ENCODE measurements at places on chromosomes 6 and 20.

DNA sequence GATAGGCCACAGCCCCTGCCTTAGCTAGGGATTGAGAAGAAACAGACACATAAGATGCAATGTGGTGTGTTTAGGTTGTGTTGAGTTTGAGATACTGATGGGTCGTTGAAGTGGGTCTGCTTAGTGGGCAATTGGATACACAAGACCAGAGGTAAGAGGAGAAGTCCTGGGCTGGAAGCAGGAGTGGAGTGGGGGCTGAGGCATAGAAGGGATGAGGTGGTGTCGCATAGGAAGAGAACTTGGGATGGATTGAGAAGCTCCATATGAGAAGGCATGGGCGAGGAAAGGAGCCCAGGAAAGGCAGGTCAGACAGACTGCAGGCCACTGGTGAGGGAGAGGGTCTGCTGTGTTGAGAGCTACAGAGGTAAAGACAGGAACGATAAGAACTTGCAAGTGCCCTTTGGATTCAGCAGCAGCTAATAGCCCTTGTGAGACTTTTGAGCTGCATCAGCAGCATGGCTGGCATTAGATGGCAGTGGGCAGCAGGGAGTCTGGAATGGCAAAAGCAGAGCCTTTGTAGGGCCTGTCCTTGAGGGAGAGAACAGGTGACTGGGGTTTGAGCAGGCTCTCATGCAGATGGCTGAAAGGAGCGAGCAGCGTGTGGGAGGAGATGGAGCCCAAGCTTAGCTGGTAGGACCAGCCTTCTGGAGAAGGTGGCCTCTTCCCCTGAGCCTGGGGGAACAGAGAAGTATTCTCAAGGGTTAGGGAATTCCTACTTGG lies 33.2 kb downstream of the PLCG1 start:
- no peak for DNase-seq

DNA sequence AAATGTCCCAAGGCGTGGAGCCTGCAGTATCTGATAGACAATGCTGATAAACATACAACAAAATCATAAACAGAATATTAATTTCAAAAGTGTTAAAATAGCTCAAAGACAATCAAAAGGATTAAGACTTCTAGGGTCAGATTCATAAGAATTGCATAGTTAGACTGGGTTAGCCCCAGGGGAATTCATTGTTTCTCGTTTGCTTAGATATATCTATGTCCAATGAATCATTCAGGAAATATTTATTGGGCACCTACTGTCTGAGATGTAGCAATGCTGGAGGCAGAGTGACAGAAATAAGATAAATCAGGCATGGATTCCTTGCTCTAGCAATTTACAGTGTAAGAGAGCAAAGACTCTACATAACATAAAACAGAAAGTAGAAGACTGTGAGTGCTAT lies 124.4 kb upstream of the PRL start:
- DNase-seq, result no peak

- DNase-seq, result no peak
Measured at GRCh38 chr20:33636776-33637175, 25.4 kb upstream of the C20orf144 start.

DNA sequence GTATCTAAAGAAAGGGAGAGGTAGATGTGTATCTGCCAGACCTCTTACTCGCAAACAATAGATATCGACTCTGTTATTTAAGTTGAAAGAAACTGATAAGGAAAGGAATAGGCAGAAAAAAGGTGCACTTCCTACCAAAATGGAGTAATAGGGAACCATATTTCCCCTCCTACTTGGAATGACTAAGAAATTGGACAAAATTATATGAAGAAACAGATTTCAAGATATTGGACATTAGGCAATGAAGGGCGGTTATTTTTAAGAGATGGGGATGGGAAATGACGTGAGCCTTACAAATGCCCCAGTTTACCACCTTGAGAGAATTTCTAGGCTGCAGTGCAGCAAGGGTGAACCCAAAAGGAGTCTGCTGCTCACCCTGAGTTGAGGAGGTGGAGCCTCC lies 108.9 kb downstream of the ADTRP start:
- no peak for DNase-seq

GRCh38 chr6:72401865-72402264 lies 220.0 kb upstream of the KCNQ5 start:
- no peak for DNase-seq

GRCh38 chr6:39561536-39562266 lies 163.5 kb downstream of the KIF6 start:
- no peak for DNase-seq

GRCh38 chr6:108555399-108556052 lies 5.2 kb upstream of the FOXO3 start:
- DNase-seq, result no peak

DNA sequence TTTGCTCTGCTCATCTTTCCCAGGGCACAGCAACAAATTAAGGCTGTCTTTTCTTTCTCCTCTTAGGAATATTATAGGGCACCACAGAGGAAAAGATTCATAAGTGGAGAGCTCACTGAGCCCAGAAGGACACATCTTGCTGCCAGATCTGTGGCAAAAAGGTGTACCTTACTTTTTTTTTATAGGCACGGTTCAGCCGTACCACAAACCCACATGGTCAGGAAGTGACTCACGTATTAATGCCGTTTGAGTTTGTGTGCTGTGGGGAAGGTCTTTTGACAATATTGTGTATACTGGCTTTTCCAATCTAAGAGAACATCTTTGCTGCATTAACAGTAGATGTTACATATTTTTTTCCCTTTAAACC lies 28.4 kb downstream of the PAQR8 start:
- peak; percentile 46 for DNase-seq

GRCh38 chr6:16493112-16493511 lies 254.7 kb downstream of the GMPR start:
- peak; percentile 70 for DNase-seq

DNA sequence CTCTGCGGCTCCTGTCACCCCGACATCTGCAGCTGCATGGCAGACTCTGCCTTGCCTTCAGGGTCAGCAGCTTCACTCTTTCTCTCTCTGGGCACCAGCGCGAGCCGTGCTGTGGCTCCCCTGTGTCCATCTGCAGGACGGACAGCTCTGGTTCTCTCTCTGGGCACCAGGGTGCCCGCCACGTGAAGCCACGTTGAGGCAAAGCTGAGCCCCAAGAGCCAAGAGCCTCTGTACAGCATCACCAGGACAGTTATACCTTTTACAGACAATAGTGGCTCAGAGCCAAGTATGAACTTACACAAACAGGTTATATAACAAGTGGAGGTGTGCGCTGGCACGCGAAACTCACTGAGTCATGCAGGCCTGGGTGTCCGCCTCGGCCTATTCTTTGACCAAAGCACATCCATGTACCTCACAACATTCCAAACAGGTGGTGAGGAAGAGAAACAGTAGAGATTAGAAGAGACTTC lies 50.8 kb downstream of the FAM50B start:
- no peak for DNase-seq

GRCh38 chr20:40688129-40689099 lies 622 bp downstream of the MAFB start:
- no peak for DNase-seq

DNA sequence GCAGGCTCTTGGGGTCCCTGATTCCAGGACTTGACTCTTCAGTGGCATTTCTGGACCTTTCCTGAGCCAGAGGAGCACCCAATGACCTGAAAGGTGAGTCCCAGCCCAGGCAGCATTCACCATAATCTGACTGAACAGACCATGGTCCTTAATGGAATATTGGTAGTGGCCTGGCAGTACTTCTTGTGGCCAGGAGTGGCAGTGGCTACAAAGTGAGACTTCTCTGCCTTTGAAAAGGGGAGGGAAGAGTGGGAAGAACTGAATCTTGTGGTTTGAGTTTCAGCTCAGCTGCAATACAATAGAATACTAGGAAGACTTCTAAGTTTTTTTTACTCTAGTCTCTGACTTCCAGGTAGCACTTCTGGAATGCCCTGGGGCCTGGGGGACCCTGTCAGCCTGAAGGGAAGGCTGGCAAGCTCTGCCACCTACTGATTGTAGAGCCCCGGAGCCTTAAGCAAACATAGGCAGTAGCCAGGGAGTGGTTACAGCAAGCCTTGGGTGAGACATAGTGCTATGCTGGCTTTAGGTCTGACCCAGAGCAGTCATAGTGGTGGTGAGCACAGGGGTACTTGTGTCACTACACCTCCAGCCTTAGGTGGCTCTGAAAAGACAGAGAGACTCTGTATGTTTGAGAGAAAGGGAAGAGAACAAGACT lies 674.2 kb upstream of the MANEA start:
- DNase-seq, result no peak

GRCh38 chr6:56953597-56954402 lies 1.1 kb upstream of the BEND6 start:
- no peak for DNase-seq

DNA sequence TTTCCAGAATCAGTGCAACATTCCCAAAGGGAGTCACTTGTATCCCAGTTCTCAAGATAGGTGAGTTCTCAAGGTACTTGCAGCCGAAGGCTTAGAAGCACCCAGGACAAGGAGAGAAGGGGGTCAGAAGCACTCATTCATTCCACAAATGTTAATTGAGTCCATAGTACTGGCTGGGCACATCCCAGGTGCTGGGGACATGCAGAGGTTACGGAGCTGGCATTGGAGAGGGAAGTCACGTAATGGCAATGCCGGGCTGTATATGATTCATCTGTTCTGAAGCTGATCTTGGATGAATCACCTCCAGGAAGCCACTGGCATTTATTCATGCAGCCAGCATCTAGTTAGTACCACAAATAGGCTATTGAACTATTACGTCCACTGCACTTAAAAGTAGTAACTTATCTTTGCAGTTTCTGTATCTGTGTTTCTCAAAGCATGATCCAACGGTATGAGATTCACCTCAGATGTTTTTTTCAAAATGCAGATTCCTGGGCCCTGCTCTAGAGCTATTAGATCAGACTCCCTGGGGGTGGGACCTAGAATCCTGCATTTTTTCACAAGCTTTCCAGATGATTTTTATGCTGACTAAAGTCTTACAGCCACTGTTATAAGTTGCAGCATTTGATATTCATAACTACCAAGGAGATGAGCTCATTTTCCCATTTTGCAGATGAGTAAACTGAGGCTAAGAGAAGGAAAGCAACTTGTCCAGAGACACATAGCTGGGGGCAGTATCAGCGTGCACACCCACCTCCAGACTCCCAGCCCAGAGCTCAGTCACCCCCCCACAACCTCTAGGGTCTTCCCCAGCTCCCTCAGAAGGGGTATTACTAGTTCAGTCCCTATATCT lies 44.1 kb upstream of the ID1 start:
- DNase-seq, result peak; percentile 70

DNA sequence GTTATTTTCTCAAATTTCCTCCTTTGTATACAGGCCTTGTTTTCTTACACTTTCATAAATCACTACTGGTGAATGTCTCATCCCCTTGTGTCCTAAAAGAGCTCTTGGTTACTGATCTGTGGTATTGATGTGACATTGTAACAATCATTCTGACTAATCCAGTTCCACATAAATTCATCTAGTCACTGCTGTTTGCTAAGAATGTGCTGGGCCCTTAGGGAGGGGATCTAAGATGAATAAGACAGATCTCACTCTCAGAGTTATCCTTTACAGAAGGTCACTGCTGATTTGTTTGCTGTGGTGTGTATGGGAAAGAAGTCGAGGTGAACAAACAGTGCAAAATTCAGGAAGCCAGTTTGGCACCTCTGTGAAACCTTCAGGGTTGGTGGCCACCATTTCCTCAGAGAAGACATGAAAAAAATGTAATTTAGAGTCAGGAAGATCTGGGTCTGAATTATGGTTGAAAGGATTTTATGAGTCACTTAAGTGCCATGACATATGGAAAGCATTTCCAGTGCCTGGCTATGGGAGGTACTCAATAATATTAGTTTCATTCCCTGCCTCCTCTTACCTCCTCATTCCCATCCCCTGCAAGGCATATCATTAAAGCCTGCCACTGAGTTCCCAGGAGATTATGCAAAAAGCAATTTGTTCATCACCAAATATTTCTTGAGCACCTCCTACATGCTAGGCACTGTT lies 121.8 kb downstream of the COL9A1 start:
- no peak for DNase-seq

DNA sequence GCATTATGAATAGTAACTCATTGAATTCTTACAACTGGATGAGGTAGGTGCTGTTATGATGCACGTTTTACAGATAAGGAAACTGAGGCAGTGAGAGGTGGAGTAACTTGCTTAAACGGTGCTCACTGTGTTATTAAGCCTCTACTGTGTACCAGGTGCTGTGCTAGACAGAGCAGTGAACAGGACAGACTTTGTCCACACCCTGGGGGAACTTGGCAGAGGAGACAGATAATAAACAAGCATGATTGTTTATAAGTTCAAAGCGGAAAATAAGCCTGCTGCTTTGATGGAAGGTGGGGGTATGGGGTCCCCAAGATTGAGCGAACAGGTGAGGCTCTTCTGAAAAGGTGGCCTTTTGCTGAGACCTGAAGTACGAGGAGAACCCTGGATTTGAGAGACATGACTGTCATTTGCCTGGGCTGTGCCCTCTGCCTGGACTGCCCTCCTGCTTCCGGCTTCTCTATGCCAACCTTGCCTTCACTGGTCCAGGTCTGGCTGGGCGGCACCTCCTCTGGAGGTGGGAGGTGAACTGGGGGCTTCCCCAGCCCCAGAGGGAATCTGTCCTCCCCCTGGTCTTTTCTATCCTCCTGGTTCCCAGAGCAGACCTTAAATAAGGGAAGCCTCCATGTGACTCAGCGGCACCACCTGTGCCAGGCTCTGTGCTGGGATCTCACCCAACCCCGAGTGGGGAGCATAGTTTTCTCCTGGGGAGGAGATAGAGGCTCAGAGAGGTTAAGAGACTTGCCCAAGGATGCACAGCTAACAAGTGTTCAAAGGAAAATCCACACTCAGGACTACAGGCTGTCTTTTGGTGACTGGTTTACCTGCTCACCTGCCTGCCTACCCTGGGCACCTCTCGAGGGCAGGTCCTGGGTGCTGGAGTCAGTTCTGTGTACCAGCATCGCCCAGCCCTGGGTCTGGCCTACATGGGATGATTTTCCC lies 59.1 kb downstream of the CEBPB start:
- DNase-seq, result no peak

DNA sequence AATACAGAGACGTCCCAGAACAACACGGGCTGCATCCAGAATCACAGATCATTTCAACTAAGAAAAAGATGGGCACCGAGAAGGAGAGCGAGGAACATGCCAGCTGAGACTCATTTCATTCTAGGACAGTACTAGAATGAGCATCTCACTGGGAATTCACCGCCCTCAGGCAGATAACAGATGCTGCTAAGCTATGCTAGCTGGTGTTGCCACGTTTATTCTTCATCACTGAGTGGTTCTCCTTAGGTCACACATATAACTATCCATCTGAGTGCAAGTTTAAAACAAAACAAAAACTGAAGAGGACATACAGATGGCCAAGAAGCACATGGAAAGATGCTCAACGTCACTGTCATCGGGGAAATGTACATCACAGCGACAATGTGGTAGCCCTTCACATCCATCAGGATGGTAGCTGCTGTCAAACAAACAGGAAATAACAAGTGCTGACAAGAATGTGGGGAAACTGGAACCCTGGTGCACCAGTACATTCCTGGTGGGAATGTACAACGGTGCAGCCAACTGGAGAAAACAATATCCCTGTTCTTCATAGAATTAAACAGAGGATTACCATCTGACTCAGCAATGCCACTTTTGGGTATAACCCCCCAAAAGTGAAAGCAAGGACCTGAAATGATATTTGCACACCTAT lies 97.6 kb downstream of the SLC22A23 start:
- DNase-seq, result no peak

DNA sequence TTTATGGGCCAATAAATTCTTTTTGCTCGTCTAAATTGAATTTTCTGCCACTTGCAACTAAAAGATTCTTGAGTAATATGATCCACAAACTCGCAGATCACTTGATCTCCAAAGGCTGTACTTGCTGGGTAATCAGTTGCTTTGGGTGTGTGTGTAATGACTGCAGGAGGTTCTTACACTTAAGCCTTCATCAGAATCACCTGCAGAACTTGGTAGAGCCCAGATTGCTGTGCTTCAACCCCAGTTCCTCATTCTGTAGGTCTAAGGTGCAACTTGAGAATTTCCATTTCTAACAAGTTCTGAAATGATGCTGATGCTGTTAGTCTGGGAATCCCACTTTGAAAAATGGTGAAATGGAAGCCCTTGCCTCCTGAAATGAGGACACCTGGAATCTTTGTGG lies 12.9 kb upstream of the FKBP1A start:
- DNase-seq, result no peak
